ENCODE measurements at places on chromosomes 7 and 10.

DNA sequence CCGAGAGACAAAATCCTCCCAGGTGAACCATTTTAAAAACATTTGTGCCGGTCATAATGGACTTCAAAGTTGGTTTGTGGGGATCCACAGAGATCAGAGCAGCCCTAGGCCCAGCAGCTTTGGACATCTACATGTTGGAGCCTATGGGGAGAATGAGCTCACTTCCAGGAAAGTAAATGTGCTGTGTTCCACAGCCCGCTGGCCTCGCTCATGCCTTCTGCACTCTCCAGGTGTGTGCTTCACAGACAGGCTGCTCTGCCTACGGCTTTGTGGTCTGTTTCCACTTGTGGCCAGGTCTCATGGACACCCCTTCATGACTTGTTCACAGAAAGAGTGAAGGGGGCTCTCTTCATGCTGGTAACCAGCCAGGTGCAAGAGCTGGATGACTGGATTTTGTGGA is 141.6 kb downstream of the ADARB2 start:
- DNase-seq = no peak

GRCh38 chr7:123460616-123461015 is 73.8 kb downstream of the IQUB start:
- no peak for DNase-seq

GRCh38 chr7:14821757-14822480 is 80.6 kb downstream of the DGKB start:
- DNase-seq = no peak

DNA sequence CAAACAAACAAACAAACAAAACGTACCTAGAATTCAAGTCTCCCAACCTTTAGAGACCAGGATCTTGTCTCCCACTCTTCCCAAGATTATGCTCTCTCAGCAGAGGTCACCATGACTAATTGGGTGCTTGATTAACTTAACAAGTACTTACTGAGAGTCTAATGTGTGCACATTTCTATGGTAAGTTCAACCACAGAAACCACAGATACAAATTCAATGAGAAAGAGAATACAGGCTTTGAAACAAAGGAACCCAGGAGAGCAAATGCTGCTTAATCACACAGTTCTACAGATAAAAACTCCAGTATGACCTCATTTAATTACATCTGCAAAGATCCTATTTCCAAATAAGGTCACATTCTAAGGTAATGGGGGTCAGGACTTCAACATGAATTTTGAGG is 142.8 kb downstream of the DNAJC1 start:
- DNase-seq = no peak

- DNase-seq = no peak
Observed at GRCh38 chr10:23047201-23048050, 48.0 kb upstream of the MSRB2 start.

- DNase-seq = no peak
Observed at GRCh38 chr7:2105917-2106316, 126.8 kb downstream of the MAD1L1 start.

- DNase-seq = no peak
Observed at GRCh38 chr10:101568054-101568745, 19.9 kb downstream of the POLL start.

DNA sequence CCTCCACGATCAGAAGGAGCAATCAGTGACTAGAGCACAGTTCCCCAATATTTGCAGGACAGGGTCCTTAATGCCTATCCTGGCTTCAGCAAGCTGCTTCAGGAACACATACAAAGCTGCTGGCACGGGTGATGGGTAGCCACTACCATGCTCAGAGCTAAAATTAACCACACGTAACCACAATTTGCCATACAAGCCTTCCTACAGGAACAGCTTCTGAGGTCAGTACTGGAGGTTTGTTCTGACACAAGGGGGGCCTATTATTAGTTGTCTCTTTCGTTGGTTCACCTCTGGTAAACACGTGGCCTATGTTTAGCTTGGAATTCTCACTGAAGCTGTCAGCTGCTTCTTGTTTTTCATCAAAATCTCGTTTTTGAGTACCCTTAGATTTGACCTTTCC is 41.1 kb downstream of the ZNF248 start:
- no peak for DNase-seq

DNA sequence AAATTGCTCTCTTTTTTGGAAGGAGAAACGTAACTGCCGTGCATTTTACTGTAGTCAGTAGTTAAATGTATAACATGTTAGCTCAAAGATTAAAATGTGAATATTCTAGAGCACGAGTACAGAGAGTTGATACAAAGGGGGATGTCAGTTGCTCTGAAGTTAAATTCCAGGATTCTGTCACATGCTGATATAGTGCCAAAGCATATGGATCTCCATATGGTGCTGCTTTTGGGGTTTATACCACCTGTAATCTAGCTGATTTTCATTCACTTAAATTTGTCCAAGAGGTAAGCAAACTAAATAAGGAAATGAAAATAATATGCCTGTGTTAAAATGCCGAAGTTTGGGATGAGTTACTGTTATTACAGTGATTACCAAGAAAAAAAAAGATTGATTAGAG is 298.6 kb downstream of the EXOC4 start:
- no peak for DNase-seq

GRCh38 chr10:77144656-77145055 is 493.0 kb downstream of the KCNMA1 start:
- DNase-seq = no peak

GRCh38 chr10:15254808-15255648 is 86.5 kb upstream of the NMT2 start:
- peak; percentile 40 for DNase-seq

DNA sequence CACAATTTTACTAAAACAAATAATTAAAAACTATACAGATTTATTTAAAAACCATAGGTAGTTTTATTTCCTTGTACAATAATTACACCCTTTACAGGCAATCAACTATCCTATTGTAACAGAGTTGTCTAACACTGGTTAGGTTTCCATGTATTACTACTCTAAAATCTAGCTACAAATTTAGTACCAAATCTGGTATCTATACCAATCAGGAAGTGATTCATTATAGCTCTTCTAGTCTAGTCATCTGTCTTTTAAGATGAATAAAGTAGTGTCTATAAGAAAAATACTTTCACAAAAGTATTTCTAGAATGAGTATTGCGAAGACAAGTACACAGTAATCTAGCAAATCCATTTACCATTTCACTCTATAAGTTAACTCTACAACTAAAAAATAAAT is 16.9 kb downstream of the ZNF800 start:
- DNase-seq = no peak

- no peak for DNase-seq
Observed at GRCh38 chr10:62618054-62618453, 186.5 kb upstream of the ADO start.

DNA sequence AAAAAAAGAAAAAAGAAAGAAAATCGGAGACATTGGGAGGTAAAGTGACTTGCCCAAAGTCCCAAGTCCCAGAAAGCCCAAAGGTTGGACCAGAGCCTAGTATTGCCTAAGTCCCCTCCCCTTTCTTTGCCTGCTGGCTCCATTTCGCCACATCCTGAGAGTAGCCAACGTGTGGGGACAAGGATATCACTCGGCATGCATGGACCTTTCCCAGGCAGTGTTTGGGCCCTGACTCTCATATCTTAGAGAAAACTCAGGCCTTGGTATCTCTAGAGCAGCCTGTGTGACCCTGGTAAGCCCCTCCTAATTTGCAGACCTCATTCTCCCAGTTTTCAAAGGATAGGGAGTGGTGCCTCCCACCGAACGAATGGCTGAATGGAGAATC is 294.2 kb upstream of the ZMIZ1 start:
- DNase-seq = no peak

- peak; percentile 42 for DNase-seq
Observed at GRCh38 chr10:123582084-123582989, 83.8 kb upstream of the GPR26 start.

DNA sequence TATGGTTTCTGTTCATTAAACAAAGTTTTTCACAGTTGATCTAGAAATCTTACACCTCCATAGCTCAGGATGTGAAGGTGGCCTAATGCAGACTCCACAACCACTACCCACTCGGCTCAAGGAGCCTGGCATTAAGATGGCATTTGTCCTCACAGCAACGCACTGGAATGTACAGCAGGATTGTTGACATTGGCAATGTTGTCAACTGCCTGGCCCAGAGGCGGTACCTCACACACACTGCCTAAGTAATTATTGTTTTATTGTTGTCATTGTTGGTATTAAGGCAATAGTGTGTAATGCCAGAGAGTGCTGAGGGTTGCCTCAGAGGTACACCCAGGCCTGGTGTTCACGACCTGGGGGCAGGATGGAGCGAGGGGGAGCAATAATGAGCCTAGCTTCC is 38.3 kb downstream of the LRRC18 start:
- DNase-seq = no peak

- DNase-seq = no peak
Observed at GRCh38 chr10:29751240-29751639, 116.5 kb upstream of the SVIL start.

DNA sequence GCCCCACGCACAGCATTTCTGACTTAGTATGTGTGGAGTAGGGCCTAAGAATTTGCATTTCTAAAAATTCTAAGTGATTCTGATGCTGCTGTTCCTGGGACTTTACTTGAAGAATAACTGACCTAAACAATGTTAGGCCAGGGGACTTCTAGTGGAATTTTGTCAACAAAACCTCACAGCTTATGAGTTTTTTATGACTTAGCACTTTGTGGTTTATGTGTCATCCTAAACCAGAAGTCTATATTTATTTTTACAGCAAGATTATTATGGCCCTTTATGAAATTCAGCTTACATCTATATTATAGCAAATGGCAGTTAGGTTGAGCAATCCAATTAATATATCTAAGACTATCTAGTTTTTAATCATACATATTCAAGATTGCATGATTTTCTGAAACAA is 24.6 kb upstream of the BET1 start:
- DNase-seq = no peak

- DNase-seq = no peak
Observed at GRCh38 chr7:112025556-112025955, 180.6 kb downstream of the DOCK4 start.

DNA sequence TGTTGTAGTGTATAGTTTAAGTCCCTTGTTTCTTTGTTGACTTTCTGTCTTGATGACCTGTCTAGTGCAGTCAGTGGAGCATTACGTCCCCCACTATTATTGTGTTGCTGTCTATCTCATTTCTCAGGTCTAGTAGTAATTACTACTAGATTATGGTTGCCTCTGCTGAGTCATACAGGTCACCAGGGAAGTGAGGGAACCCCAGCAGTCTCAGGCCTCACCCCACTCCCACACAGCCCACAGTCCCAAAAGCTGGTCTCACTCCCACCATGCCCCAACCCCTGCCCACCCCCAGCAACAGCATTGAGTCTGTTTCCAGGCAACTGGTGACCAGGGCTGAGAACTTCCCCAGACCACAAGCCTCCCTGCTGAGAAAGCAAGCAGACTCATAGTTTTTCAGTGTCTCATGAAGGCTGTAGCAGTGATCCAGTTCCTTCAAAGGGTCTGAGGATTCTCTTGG is 88.0 kb downstream of the PLXDC2 start:
- no peak for DNase-seq

DNA sequence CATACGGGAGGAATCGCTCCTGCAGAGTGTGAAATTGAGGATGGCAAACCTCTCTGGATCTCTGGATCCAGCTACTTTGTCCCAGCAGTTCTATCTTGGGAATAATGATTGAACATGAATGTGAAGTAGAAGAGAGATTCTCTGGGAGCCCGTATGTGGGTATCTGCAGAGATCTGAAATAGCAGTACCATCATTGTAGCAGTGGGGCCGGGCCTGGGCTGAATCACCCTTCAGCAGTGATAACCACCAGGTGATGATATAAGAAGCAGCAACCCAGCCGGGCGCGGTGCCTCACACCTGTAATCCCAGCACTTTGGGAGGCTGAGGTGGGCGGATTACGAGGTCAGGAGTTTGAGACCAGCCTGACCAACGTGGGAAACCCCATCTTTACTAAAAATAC is 51.9 kb downstream of the SKIDA1 start:
- no peak for DNase-seq

DNA sequence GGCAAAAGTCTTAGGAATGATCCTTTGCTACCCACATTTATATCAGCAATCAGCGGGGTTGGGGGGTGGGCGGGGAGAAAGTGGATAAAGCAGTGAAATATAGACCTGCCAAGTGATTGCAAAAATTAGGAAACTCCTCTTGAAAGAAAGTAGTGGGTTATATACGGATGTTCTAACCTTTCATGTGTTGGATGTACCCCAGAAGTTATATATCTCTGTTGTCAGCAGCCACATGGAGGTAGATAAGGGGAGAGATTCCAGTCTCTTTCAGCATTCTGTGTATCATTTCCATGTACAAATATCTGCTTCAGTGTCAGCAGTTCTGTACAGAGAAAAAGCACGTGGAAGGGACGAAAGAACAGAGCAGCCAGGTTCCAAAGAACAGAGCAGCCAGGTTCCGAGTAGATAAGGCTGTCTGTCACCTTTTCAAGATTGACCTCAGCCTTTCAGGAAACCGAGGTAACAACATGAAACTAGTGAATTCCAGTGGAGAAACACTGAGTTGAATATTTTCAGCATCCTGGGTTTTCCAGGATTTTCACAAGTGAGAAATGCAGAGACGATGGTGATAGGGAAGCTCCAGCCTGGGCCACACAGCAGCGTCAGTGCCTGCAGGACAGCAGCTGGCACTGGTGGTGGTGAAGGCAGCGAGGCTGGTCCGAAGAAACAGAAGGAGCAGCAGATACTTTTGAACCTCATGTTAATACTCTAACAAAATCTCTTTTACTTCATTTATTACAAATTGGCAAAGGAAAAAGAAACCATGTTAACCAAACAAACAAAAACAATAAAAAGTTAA is 212.3 kb downstream of the C7orf25 start:
- DNase-seq = no peak

GRCh38 chr7:36943591-36944435 is 219.5 kb upstream of the AOAH start:
- no peak for DNase-seq

GRCh38 chr10:131811630-131812403 is 89.0 kb upstream of the PPP2R2D start:
- no peak for DNase-seq

DNA sequence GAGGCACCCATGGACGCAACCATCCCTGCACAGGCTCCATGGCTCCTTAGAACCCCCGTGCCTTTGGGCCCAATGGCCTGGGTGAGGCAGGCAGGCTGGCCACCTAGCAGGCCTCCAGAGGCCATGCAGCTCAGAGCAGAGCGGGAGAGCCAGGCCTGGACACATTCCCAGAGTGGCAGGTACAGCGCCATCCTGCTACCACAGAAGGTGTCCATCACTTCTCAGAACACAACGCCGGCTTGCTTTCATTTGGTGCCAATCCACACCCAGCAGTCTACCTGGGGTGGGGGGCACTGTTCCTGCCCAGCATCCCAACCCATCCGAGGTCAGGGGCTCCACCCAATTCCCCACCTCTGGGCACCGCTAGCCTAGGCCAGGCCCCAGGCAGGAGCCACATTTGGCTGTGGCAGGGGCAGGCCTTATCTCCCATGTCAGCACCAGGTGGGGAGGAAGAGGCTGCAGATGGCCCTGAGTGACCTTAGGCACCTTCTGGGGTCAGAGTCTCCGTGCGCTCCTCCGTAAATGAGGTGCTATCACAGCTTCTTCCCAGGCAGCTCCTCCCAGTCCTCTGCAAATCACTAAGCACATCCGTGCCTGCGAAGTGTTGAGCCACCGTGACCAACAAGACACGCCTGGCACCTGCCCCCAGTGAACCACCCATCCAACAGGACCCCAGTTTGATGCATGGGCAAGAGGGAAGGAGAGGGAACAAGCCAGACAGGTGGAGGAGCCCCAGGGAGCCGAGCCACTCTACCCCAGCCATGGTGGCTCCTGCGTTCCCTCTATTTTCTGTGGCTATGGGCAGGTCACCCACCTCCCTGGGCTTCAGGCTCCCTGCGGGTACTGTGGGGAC is 14.2 kb downstream of the KCNH2 start:
- DNase-seq = no peak

GRCh38 chr7:95710711-95711110 is 61.6 kb upstream of the DYNC1I1 start:
- no peak for DNase-seq

- DNase-seq = no peak
Observed at GRCh38 chr7:105101864-105102263, 87.9 kb downstream of the KMT2E start.

All from hypothalamus (tissue), 51 donors.